Putamen (tissue), 1 donor: ENCODE measurements at places on chromosomes 1 and 21.
A peak's percentile ranks its signal among the peaks of the same experiment; 100 is the strongest.

- no peak for DNase-seq
Observed at GRCh38 chr1:216142921-216143320, 280.3 kb downstream of the USH2A start.

- no peak for DNase-seq
Observed at GRCh38 chr1:12142141-12142823, 24.5 kb upstream of the TNFRSF1B start.

DNA sequence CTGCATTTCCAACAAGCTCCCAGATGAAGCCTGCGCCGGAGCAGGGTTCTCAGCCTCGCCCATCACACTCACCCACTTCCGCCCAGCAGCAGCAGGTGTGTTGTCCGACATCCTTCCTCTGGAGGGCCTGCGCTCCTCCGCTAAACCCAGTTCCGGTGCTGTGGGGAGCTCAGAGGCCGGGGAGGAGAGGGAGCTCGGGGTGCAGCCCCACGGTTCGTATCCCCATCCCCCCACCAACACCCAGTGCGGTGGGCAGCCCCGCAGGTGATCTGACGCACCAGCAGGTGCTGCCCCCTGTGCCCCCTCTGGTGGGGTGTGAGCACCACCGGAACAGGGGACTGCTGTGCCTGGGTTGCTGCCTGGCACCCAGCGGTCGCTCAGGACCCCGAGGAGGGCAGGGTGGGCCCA, 3.4 kb upstream of the PEX10 start:
- DNase-seq = no peak

DNA sequence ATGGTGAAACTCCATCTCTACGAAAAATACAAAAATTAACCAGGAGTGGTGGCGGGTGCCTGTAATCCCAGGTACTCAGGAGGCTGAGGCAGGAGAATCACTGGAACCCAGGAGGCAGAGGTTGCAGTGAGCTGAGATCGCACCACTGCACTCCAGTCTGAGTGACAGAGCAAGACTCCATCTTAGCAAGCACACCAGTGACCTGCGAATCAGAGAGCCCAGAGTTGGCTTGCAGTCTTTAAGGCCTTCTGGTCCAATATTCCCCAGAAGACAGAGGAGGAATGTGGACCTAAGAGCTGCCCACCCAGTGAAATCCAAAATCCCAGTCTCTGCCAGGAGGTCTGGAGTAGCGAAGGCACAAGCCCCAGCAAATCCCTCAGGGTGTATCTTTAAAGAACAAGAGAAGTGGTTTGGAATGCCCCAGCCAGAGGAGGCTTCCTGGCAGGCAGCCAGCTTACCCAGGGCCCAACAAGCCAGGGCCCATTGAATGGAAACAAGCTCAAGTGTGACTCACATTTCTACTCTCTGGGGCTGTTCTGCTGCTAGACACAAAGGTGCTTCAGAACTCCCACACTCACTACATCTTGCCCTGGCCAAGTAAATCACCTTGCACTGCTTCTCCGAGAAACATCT, 23.9 kb downstream of the GPR161 start:
- DNase-seq = no peak

- no peak for DNase-seq
Observed at GRCh38 chr21:33769057-33769456, 126.8 kb downstream of the ITSN1 start.

- DNase-seq = no peak
Observed at GRCh38 chr1:55632906-55633305, 417.7 kb upstream of the USP24 start.

GRCh38 chr1:227885135-227885647, 62.5 kb downstream of the WNT9A start:
- no peak for DNase-seq

- DNase-seq = no peak
Observed at GRCh38 chr21:41681939-41682718, 84.7 kb downstream of the RIPK4 start.

- DNase-seq = no peak
Observed at GRCh38 chr1:241424480-241424971, 67.5 kb upstream of the RGS7 start.

DNA sequence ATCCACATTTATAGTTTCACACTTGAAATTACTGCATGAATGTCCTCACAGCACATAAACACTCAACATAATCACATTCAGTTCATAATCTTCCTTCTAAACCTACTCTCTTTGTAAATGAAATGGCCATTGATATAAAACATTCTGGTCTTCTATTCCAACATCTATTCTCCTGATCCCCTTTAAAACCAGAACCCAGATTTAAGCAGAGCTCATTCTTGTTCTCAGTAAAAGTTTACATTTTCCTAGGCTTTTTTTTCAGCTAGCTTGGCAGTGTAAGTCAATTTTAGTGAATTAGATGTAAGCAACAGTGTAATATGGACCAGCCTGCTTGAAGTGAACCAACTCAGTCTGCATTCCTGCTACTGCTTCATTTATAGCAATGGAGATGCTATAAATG, 460.7 kb upstream of the RGS18 start:
- DNase-seq = no peak

GRCh38 chr1:7534061-7534825, 236.9 kb upstream of the VAMP3 start:
- DNase-seq = no peak

DNA sequence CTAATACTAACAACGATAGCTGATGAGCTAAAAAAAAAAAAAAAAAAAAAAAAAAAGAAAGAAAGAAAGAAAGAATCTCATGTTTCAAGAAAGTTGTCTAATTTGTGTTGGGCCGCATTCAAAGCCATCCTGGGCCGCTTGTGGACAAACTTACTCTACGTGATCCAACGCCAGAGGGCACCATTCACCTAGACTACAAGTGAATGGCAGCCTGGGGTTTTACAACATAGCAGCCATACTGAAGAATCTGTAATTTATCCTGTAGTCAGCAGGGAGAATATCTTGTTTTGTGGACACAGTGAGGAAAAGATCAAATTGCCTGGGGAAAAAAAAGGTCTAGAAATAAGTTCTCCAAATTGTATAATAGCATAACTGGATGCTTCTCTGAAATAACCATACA, 47.0 kb downstream of the CYP2J2 start:
- peak; percentile 57 for DNase-seq

DNA sequence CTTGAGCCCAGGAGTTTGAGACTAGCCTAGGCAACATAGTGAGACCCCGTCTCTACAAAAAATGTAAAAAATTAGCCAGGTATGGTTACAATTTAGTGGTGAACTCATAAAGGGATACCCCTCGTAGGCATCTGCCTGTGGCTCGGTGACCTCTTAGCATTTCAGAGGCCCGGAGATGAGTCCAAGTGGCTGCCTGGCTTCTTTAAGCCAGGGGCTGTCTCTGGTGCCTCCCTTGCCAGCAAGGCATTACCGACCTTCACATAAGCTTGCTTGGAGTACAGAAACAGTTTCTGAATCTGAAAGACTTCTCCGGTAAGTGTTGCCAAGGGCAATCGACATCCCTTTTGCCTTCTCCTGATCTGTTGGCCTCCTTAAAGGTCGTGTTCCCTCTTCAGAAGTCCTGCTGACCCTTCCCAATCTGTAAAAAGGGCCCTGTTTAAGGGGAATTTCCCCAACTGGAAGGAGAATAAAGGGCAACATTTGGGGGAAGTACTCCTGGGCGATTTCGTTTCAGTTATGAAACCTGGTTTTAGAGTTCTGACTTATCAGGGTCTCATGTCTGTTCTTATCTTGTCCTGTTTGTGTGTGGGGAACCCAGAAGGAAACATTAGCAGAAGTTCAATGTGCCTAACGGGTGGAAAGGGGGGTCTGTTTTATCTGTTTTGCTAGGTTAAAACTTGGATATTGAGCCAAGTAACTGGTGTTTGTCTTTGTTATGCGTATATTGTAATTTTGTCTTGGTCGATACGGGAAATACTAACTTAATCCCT, 32.9 kb downstream of the KIFAP3 start:
- DNase-seq = no peak

DNA sequence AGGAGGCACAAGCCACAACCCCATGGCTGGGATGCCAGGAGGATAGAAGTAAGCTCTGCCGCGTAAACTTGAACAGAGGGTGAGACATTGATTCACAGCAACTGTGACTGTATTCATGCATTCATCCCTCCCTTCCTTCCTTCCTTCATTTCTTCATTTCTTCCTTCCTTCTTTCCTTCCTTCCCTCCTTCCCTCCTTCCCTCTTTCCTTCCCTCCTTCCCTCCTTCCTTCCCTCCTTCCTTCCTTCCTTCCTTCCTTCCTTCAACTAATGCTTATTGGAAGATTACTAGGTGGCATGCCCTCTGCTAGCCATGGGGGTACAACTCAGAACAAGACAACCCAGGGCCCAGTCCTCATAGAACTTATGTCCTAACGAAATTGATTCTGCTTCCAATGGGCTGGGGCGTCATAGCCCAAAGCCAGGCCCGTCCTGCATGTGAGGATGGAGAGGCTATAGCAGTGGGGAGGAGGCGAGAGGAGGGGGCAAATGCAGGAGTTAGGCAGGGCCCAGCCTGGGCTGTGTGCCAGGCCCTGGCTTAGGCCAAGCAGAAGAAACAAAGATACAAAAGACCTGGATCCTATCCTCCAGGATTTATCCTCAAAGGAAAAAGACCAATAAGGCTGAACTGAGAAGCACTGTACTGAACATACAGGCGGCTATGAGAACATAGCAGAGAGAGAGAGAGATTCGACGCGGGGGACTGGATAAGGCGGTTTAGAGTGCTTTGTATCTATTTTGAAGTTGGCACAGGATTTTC, 24.4 kb upstream of the PAXBP1 start:
- no peak for DNase-seq

- no peak for DNase-seq
Observed at GRCh38 chr1:53197291-53198200, 922 bp downstream of the CPT2 start.

DNA sequence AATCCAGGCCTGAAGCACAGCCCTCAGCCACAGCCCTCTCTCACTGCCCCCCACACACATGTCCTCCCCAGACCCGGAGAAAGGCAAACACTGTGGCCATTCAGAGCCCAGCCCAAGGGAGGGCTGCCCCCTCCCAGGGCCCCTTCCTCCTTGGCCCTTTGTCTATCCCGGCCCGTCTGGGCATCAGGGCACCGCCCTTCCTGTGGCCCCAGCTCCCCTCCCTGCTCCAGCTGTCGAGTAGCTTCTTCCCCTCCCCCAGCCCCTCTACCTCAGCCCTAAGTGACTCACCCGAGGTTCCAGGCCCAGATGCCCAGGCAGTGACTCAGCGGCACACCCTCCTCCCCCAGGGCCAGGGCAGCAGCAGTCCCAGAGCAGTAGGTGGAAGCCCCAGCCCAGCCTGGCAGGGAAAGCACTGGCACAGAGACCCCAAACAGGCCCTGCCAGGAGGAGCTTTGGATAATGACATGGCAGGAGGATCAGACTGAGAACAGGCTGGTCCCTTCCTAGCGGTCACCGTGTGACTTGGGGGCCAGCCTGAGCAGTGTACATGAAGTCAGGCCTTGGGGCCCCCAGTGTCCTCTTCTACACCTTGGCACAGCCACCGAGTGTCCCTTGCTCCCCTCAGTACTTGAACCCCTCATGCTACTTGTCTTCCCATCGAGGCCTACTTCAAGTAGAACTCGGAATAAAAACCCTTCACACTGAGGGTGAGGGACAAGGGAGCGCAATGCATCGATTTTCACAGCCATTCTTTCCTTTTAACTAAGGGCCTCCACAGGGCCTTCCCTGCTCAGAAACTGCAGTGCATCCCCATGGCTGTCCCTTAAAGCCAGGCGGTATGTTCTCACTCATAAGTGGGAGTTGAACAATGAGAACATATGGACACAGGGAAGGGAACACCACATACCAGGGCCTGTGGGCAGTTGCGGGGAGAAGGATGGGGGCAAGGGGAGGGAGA, 1.0 kb upstream of the S100A2 start:
- no peak for DNase-seq

DNA sequence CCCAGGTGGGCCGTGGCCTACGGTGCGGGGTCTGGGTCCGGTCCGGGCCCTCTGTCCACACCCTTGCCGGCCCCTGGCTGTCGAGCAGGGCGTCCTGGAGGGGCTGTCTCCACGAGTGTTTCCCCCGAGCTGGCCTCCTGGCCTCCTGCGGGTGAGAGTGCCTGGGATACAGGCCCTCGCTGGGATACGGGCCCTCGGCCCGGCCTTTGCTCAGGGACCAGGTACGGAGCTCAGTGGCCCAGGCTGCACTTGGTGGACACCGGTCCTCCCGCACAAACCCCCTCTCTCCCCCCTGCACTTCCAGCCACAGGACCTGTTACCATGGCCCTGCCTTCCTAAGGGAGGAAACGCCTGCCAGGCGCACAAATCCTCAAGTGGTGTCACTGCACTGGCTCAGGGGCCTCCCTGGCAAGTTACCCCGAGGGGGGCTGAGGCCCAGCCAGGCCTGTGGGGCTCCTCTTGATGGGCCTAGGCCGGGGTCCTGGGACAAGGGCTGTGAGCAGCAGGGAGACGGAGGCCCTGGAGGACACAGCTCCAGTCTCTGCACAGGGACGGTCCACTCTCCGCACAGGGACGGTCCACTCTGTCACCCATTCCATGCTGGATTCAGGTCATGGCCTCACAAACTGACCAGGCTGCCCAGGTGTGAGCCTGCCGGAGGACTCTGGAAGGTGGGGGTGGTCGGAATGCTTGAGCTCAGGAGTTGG, 18.2 kb upstream of the RNF223 start:
- no peak for DNase-seq

GRCh38 chr1:30762152-30762929, 4.8 kb upstream of the LAPTM5 start:
- DNase-seq = no peak

DNA sequence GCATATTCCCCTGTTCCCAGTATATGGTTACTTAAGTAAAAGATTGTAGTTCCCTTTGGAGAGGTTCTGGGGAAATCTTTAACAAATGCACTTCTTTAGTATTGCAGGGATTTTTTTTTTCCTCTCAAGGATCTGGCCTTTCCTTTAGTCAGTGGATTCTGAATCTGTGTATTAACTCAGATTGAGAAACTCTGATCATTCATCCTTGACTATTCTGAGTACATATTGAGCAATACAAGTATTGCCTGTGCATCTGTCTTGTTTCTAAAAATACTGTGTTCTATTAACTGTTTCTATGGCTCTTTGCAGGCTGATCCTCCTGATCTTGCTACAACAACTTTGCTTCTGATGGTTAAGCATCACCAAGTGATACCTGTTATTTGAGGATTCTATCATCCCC, 67.8 kb upstream of the FGGY start:
- no peak for DNase-seq

DNA sequence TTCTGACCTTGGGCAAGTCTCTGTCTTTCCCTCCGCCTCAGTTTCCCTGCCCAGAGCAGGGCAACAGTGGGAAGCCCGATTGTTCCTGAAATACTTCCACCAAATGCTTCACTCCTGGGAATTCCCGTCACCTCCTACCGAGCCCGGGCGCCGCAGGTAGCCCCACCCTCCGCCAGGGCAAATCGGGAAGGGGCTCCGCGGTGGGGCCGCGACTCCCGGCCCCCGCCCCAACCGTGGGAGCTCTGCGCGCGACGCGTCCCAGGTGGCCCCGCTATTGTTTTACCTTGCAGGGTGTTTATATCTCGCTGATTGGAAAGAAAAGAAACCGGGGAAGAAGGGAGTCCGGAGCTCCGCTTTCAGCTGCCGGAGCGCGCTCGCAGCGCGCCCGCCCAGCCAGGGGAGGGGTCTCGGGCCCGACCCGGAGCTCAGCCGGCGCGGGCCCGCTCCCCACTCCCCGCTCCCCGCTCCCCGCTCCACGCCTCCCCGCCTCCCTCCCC, 407 bp downstream of the IGSF3 start:
- no peak for DNase-seq

- DNase-seq = peak; percentile 62
Observed at GRCh38 chr1:76713535-76713934, 153.7 kb upstream of the ST6GALNAC5 start.
